ENCODE measurements at places on chromosomes 16 and 17.

DNA sequence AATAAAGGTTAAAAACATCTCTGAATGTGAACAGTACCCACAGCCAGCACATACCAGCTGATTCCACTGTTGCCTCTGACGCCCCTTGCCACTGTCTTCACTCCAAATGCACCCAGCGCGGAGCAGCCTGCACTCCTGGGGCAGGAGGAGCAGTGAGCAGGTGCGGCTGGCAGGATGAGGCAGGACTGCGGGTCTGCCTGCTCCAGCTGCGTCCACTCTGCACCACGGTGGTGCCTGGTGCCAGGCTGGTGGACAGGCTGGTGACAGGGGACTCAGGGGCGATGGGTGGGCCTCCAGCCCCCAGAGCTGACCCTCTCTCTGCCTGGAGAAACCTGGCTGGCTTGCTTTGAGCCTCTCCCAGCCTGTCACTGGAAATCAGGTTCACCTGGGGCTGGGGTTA lies 9.4 kb downstream of the RAB40B start:
- no peak for DNase-seq

GRCh38 chr16:55655897-55656681 lies at the start of gene SLC6A2:
TSS of gene SLC6A2 (plus strand) at chr16:55655988. CDS start at chr16:55656695, 707 bp downstream.
- DNase-seq, result no peak

GRCh38 chr16:1820096-1820945 lies 6.3 kb downstream of the HAGH start:
- no peak for DNase-seq

GRCh38 chr17:59154292-59154720 lies 680 bp downstream of the SKA2 start:
- peak; percentile 64 for DNase-seq

DNA sequence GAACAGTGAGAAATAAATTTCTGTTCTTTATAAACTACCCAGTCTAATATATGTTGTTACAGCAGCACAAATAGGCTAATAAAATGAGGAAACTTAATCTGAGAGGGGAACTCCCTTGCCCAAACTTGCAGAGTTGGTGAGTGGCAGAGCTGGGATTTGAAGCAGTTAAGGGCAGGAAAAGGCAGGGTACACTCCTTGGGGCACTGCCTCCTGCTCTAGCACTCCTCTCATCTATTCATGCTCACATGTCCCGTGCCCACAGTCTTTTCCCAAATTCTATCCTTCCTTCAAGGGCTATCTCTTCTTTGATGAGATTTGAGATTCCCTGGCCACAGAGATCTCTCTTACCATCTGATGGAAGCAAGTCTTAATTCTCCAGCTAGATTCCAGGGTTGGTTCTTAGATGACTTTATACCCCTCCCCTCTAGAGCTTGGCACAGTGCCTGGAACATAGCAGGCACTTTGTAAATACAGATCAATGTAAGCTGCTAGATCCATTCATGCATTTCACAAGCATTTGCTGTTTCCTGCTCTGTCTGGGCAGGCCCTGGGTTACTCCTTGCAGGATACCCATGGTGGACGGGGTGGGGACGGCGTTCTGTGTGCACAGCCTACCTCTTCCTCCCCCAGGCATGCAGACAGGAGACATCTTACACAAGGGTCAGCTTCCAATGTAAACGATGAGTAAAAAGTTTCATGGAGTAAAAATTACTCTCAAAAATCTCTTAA lies 39.2 kb upstream of the ABCC12 start:
- peak; percentile 32 for DNase-seq

DNA sequence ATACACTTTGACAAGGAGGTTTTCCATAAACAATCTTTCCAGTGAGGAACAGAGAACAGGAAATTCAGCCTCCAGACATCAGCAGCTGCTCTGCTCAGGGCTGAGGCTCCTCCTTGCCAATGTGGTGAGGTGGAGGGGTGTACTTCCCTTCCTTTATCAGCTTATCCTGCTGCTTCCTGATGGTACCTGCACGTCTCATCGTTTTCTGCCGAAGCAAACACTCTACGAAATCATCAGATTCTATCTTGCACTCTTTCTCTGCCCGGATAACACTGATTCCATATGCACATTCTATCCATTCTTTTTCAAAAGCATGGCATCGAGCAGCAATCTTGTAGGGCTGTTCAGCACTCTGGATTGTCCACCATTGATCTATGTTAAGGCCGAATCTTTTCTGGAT lies 15.4 kb upstream of the SEZ6 start:
- DNase-seq, result no peak

GRCh38 chr17:46943501-46944393 lies 20.8 kb downstream of the GOSR2 start:
- DNase-seq, result peak; percentile 44

DNA sequence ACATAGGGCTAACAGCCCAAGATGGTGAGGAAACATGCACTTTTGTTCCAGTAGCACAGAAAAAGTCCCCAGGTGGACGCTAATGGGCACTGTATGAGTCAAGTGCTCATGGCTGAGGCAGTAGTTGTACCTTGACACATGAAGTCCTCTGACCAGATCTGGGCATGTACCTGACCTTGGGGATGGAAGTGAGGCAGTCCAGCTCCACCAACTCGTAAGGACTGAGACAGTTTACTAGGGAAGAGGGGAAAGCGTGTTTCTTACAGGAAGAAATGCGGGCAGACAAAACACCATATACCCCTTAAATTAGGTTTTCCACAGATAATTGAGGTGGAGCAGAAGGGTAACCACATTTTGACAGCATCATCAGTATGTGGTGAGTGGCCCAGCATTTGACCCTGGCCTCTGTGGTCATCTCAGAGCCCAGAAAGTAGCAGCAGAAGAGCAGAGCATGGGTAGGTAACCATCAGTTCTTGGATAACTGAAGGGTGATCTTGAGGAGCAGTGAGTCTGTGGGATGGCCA lies 32.4 kb upstream of the METTL9 start:
- no peak for DNase-seq

DNA sequence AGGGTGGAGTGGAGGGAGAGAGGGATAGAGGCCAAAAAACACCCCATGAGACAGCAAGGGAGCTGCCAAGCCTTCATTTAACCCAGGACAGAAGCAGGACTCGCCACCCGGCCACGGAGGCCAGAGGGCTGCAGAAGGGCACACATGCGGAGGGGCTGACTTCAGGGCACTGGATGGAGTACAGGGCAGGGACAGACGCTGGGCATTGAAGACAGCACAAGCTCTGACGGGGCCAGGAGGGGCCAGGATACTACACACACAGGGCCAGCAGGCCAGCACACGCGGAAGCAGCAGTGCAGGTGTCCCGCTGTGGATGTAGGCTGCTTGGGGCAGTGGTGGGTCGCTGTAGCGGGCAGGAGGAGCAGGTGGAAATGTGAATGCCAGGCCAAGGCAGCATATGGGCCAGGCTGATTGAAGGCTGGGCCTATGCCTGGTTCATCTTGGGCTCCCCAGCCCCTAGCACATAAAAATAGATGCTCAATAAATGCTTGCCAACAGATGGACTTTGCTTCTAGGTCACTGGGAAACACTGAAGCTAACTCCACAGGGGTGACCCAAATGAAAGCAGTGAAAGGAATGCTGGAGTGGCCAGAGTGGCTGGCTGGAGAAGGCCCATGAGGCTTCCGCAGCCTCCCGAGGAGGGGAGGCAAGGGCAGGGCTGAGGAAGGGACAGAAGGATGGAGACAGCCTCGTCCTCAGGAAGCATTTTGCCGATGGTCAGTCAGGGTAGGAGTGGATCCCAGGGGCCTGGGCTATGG lies 61.6 kb downstream of the GNA13 start:
- DNase-seq, result no peak

GRCh38 chr17:6994666-6995256 lies 1.1 kb upstream of the ALOX12 start:
- DNase-seq, result peak; percentile 42

- DNase-seq, result no peak
Measured at GRCh38 chr17:75403131-75403530, 2.3 kb downstream of the GRB2 start.

GRCh38 chr16:24041834-24042631 lies 206.2 kb downstream of the PRKCB start:
- peak; percentile 29 for DNase-seq

DNA sequence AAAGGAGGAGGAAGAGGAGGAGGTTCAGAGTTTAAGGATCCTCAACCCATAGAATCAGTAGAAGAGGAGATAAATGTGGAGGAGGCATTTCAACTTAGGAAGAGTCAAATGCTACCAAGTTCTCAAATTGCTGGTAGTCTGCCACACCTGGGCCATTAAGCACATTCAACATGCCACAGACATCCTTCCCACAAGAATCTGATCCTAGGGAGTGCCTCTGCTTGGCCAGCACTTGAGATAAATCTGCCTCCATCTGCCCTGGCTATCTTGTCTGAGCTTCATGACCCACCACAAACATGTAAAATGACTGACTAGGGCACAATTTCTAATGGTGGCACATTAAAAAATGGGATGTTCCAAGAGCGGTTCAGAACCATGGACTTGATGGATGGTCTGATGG lies 37.3 kb upstream of the AXIN2 start:
- no peak for DNase-seq

- DNase-seq, result no peak
Measured at GRCh38 chr16:4870138-4870671, 22.9 kb downstream of the UBN1 start.

- no peak for DNase-seq
Measured at GRCh38 chr17:73924909-73925186, 278.6 kb upstream of the RPL38 start.

GRCh38 chr16:9965079-9965478 lies 217.1 kb downstream of the GRIN2A start:
- DNase-seq, result peak; percentile 81

DNA sequence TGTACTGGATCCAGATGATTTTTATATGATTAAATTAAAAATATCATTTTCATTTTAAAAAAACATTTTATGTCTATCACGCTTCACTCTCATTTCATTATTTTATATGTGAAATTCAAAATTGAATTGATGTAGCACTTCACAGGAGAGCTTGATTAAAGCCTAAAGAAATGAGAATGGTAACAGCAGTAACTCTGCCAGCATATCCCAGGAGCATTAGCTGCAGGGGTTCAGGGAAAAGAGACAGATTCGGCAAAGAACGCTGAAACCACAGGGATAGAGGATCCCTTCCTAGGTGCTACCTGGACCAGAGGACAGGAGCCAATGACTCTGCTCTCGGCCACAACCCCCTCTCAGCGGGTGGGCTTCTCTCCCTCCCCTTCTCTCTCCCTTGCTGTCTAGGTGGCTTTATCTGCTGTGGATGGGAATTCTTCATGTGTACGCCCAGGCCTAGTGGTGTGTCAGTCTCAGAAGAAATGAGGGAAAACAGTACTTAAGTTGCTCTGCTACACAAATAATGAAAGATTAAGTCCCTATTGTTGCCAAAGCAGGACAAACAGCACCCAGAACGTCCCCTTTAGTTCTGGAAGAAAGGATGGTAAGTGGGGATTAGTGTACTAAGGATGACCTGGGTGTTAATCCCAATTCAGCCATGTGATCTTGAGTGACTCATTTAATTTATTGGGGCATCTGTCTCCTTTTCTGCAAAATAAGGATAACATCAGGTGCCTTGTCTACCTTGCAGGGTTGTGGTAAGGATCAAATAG lies 123.3 kb downstream of the CDK5R1 start:
- no peak for DNase-seq

DNA sequence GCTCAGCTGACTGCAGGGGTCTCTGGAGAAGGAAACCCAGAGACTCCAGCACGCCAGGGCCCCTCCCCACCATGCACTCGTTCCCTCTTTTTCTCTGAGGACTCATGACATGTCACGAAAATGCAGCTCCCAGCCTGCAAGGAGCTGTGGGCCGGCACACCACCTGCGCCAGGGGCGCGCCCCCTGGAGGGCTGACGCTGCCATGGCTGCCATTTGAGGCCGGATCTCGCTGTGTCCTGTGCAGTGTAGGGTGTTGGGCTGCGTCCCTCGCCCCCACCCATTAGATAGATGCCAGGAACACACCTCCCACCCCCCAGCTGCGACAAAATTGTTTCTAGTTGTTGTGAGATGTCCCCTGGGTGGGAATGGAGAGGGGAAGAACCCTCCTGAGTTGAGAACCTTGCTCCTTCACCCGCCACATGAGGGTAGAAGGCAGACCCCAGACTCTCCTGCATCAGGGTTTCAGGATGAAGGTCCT lies 8.2 kb downstream of the SYNGR2 start:
- peak; percentile 28 for DNase-seq

GRCh38 chr17:27327397-27327796 lies 33.5 kb downstream of the WSB1 start:
- no peak for DNase-seq

- no peak for DNase-seq
Measured at GRCh38 chr16:49854188-49854795, 1.6 kb downstream of the ZNF423 start.

- DNase-seq, result no peak
Measured at GRCh38 chr17:40864661-40865390, 2.2 kb downstream of the KRT12 start.

DNA sequence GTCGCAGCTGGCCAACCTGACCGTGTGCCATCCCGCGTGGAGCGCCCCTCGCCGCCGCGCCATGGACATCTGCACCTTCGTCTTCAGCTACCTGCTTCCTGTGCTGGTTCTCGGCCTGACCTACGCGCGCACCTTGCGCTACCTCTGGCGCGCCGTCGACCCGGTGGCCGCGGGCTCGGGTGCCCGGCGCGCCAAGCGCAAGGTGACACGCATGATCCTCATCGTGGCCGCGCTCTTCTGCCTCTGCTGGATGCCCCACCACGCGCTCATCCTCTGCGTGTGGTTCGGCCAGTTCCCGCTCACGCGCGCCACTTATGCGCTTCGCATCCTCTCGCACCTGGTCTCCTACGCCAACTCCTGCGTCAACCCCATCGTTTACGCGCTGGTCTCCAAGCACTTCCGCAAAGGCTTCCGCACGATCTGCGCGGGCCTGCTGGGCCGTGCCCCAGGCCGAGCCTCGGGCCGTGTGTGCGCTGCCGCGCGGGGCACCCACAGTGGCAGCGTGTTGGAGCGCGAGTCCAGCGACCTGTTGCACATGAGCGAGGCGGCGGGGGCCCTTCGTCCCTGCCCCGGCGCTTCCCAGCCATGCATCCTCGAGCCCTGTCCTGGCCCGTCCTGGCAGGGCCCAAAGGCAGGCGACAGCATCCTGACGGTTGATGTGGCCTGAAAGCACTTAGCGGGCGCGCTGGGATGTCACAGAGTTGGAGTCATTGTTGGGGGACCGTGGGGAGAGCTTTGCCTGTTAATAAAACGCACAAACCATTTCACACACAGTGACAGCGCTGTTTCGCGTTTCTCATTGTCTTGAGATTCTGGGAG lies 2.0 kb upstream of the ZACN start:
- no peak for DNase-seq

GRCh38 chr17:77495575-77495974 lies 354.8 kb downstream of the SEC14L1 start:
- no peak for DNase-seq

DNA sequence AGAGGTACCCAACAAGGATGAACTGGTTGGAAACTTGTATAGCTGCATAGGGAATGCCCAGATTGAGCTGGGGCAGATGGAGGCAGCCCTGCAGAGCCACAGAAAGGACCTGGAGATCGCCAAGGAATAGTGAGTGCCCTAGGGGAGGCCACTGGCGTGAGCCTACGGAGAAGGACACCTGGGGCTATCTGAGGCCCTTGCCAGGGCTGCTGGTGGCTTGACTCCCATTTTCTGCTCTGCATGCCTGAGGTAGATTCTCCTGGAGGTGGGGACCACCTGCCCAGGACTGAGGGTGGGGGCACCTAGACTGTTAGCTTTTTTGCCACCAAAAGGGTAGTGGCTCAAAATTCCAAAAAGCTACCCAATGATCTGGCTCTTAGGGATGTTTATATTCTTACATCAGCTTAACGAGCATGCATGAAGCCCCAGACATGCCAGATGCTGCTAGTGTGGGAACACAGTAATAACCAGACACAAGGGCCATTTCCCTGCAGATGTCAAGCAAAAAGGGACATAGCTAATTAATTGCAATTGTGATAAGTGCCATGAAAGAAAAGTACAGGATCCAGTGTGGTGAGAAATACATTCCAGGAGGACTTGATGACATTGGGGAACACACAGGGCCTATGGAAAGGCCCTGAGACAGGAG lies 8.8 kb downstream of the ODAD4 start:
- no peak for DNase-seq

Measured in kidney glomerular epithelial cell (primary cell).